Vagina (tissue), 2 donors: ENCODE measurements at places on chromosomes 6 and 20.

GRCh38 chr6:38262026-38262425 lies 377.7 kb downstream of the BTBD9 start:
- no peak for DNase-seq

DNA sequence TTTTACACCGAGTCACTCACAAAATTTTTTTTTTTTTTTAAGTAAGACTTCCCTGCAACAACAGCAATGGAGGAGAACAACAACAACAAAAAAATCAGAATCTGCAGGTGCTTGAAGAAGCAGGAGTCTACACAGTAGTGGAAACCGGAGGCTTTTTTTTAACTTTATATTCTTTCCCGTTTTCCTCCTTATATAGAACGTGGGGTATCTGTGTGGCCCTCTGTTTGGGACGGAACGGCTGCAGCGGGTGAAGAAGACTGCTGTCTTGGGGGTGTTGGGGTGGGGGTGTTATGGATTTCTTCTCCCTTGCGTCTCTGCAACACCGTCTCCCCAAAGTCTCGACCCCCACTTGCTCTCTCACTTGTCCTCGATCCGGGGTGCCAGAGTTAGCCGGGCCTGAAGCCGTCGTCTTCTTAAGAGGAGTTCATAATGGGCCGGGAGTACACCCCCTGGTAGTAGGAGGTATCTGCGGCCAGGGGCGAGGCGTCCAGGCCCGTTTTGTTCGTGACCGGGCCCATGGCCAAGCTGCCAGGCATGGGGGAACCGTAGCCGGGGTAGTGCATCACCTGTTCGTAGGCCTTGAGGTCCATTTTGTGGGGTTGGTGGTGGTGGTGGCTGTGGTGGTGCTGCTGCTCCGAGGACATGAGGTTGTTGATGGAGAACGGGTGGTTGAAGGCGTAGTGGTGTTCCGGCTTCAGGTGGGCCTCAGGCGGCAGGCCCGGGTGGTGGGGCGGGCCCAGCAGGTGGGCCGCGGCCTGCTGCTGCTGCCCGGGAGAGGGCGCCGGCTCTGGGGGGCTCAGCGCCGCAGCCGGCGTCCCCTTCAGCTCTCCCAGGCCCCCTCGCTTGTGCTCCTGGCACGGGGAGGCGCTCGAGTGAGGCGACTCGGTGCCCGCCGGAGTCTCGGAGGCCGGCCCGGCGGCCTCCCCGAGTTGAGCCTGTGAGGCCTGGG lies 2.7 kb downstream of the FOXA2 start:
- no peak for DNase-seq

DNA sequence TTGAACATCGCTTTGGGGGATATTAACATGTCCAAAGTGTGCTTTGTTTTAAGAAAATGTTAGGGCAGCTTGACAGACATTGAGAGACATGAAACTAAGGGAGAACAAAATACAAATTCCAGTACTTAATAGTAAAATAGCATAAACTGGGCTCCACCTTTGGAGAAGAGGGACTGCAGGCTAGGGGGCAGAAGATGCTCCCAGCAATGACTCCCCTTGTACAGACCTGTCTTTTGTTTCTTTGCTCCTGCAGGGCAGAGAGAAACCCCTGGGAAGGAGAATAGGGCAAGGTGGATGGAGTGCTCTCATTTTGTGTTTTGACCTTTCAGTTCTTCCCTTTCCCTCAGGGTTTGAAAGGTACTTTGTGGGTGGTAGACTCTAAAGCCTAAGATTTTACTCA lies 115.6 kb upstream of the PLCB4 start:
- DNase-seq, result no peak

DNA sequence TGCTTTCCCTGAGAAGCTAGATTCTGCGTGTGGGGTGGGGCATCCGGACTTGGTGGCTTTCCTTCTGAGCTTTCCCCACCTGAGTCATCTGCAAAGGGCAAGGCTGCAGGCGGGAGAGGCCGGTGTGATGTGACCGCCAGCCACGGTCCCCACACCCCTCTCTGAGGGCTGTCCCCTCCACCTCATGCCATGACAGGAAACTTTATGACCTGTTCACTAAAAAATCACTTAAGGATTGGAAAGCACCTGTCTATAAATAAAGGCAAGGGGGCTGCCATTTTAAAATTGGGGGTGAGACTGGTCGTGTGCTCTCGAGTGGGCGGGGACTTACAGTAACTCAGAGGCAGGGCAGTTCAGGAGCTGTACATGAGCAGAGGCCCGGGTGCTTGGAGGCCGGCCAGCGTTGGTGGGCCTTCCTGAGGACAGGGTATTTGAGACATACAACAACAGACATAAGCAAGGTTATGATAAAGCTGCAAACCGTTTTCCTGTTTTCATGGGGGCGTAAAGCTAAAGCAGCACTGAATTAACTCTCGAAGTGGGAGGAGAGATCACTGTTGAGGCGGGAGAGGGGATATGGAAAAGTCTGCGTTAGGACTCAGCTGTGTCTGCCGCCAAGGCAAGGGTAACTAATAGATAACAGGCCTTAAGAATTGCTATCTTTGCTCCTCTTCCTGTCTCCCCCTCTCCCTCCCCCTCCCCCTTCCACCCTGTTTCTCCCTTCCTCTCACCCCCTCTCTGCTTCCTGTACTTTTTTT lies 16.1 kb upstream of the SERPINB1 start:
- DNase-seq, result no peak
